ENCODE measurements at places on chromosomes 16 and 17.

DNA sequence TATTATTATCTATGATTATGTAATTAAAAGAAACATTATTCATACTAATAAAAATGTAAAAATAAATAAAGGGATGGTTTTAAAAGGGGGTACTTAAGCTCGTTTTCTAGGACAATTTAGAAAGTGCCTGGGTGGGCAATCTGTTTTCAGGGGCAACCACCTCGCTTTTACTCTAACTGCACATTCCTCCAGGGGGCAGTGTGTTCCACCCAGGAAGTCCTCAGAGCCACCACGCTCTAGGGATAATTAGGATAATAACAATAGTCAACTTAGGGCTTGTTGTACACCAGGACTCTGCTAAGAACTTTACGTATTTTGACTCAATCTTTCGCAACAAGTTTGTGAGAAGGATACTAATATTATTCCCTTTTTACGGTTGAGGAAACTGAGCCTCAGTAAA is 396.7 kb upstream of the MAF start:
- peak; percentile 0 for DNase-seq

DNA sequence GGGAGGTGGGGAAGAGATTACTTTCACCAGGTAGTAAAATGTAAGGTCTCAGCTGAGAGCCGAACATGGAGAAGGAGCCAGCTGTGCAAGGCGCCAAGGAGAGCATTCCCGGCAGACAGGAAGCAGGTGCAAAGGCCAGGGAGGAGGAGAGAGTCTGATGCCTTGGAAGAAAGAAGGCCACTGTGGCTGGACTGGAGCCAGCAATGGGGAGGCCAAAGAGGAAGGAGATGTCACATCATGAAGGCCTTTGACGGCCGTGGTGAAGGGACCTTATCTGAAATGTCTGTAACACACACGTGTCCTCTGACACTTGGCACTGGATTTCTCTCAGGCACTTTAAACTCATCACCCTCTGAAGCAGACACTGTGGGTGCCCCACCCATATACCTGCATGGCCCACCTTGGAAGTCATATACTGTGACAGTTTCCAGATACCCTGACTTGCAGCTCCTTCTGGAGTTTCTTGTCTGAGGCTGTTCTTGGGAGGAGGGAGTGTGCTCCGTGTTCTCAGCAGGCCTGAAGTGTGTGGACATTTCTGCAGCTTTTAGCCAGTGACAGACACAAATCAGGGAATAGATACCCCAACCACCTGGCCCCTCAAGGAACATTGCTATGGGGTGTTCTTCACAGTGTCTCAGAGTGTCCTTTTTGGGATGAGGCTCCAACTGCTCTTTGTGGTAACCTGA is 1.9 kb upstream of the SLC5A2 start:
- no peak for DNase-seq

GRCh38 chr17:31085563-31085962 is 9.2 kb upstream of the NF1 start:
- DNase-seq: no peak

- DNase-seq: peak; percentile 30
Measured at GRCh38 chr17:8894673-8895578, 27.5 kb upstream of the PIK3R6 start.

GRCh38 chr17:38870259-38871165 is 654 bp downstream of the LASP1 start:
- peak; percentile 67 for DNase-seq

DNA sequence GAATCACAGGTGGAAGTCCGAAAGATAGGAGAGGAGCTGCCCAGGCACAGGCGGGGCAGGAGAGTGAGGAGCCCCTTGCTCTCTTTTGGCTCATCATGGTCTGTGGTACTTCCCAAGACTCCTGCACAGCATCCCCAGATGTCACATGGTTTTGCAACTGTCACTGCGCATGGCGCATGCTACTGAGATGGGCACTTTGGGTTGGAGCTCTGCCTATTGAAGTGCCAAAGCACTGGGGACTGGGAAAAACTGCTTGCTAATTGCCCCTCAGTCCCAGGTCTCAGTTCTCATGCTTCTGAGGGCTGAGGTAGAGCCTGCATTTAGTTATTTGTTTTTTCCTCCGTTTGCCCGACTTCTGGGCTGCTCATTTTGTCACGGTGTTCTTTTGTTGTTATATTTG is 156.8 kb upstream of the CDH13 start:
- no peak for DNase-seq

GRCh38 chr17:68394608-68395331 is 62.5 kb downstream of the WIPI1 start:
- DNase-seq: no peak

GRCh38 chr16:14564861-14565687 is 65.0 kb downstream of the PARN start:
- no peak for DNase-seq

DNA sequence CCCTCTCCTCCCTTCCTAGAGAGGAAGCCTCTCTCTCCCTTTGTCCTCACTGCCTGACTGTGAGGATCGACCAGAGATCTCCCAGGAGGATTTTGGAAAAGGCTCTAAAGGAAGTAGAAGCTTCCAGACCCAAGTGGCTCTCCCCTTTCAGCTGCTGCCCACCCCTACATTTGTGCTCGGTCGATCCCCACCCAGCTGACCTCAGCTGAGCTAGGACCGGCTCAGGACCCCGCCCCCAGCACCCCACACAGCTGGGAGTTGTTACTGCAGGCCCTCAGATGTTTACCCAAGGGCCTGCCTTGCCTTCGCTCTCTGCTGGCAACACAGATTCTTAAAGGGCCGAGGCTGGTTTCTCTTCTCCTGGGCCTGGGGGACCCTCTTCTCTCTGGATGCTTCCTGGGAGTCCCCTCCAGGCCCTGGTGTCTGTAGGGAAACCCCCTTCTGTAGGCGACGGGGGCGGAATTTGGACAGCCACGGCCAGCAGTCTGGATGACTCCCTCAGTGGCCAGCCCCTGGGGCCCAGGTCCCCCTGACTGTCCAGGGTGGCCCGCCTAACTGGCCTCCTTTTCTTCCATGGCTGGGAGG is 26.9 kb upstream of the TIMP2 start:
- no peak for DNase-seq

- DNase-seq: no peak
Measured at GRCh38 chr17:1360975-1361374, 39.0 kb downstream of the YWHAE start.

DNA sequence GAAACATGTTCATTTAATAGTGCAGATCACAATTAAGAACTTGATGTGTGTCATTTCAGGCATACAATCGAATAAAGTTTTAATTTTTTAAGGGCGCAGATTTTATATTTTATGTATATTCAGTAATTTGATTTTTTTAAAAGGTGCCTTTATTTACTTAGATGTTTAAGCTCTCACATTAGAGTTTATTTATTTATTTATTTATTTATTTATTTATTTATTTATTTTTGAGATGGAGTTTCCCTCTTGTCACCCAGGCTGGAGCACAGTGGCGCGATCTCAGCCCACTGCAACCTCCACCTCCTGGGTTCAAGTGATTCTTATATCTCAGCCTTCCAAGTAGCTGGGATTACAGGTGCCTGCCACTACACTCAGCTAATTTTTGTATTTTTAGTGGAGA is 3.8 kb downstream of the B4GALNT2 start:
- DNase-seq: no peak

DNA sequence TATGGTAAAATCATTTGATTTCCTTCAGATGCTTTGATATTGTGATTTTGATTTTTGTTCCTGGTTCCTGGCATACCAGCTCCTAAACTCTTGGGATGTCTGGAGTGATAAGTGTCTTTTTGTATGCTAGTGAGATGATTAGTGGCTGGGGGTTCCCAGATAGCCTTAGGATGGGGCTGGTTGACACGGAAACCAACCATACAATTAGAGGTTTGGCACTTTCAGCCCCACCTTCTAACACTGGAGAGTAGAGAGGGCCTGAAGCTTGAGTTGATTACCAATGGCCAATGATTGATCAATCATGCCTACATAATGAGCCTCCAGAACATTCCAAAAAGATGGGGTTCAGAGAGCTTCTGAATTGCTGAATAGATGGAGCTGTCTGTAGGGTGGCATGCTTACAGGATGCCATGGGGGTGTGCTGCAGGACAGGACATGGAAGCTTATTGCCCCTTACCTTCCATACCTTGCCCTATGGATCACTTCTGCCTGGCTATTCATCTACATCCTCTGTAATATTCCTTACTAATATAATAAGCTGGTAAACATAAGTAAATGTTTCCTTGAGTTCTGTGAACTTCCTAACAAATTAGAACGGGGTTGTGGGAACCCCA is 22.8 kb downstream of the RNF112 start:
- no peak for DNase-seq

DNA sequence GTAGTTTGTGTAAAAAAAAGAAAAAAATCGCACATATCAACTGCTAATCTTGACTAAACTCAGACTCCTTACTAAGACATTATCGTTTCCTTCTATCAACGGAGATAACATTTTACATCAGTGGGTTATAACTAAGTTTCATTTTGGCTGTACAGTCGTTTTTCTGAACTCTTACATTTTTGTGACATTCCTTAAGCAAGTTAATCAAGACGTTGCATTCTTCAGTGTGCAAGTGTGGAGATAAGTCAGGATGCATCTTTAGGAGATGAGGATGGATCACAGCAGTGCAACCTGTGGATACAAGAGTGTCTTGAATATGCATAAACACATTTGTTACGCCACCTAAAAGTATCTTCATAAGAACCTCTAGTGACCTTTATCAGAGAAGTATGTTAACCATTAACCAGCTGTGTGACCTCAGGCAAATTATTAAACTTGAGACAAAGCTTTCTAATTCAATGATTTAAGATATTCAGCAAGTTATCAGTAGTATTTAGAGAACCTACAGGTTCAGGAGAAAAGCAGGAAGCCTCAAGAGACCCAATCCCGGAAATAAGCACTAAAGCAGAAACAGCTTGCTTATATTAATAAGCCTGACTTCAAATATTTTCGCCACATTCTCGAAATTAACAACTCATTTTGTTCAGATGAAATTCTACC is 9.4 kb downstream of the CMC2 start:
- DNase-seq: no peak

GRCh38 chr17:61155590-61156237 is 243.9 kb upstream of the TBX2 start:
- no peak for DNase-seq

GRCh38 chr17:14123619-14124278 is 54.4 kb downstream of the COX10 start:
- DNase-seq: no peak

GRCh38 chr17:76501827-76502307 is 644 bp upstream of the RHBDF2 start:
- DNase-seq: no peak

GRCh38 chr17:42284566-42284965 is 3.7 kb upstream of the STAT5A start:
- DNase-seq: no peak

GRCh38 chr16:19808061-19808641 is 76.5 kb downstream of the GPRC5B start:
- no peak for DNase-seq

GRCh38 chr17:63700528-63701455 is 867 bp upstream of the LIMD2 start:
- DNase-seq: peak; percentile 54

DNA sequence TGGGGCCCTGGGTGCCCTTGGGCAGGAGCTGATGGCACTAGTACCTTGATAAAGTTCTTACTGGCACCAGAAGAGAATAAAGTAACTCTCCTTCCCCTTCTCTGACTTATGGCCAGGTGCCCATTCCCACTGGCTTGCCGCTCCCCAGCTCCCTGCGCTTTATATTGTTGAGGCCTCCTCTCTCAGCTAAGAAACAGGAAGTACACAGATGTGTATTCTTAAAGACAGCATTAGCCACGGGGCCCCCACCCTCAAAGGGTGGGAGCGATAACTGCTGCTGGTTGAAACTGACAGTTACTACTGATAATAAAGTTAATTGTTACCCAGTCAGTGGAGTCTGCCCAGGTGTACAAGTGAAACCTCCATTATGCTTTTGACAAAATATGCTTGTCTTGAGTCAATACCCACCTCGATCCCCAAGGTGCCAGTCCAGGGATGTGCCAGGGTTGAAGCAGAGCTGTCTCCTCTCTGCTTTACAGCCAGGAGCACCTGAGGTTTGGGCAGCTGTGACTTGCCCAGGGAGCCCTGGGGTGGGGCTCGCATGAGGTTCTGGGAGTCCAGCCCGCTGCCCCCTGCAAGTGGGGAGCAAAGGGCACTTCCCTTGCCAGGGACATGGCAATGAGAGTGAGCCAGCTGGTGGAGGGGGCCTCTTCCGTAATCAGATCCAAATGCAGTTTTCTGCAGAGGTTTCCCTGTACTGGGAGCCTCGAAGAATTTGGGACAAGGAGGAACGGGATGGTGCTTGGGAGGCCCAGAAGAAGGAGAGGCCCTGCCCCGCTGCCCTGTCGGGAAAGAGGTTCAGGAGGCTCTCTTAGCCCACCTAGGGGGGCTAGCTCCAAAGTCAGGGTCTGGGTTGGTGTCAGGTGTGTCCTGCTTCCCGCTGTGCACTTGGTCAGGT is 5.4 kb upstream of the CLDN9 start:
- no peak for DNase-seq

DNA sequence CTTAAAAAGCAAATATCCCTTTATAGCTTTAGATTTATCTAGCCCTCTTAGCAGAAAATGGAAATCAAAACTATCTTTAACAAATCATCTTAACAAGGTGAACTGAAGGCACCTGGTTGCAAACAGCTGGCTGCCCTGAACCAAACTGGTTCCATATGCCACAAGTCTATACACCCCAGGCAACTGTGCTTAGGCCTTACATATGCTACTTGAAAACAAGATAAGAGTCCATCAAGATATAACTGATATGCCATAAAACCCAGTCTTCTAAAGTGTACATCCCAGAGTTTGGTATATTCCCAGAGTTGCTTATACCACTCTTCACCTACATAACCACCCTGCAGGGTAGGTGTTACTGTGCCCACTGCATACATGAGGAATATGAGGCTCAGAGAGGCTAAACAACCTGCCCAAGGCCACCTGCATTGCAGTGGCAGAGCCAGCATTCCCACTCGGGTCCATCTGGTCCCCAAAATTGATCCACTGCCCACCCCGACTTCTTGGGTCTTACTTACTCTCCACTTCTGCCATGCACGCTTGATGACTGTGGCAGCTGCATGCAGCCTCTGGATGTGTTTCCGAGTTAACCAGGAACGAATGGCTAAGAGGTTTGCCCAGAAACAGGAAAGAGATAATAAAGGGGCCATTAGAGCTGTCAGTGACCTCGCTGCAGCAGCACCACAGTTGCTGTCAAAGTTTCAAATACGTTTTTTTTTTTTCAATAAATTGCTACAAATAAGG is 12.2 kb downstream of the ZNHIT3 start:
- DNase-seq: no peak

Measured in activated T-cell treated with anti-CD3 and anti-CD28 coated beads for 48 hours (primary cell).